ENCODE measurements at places on chromosomes 2 and 18.

DNA sequence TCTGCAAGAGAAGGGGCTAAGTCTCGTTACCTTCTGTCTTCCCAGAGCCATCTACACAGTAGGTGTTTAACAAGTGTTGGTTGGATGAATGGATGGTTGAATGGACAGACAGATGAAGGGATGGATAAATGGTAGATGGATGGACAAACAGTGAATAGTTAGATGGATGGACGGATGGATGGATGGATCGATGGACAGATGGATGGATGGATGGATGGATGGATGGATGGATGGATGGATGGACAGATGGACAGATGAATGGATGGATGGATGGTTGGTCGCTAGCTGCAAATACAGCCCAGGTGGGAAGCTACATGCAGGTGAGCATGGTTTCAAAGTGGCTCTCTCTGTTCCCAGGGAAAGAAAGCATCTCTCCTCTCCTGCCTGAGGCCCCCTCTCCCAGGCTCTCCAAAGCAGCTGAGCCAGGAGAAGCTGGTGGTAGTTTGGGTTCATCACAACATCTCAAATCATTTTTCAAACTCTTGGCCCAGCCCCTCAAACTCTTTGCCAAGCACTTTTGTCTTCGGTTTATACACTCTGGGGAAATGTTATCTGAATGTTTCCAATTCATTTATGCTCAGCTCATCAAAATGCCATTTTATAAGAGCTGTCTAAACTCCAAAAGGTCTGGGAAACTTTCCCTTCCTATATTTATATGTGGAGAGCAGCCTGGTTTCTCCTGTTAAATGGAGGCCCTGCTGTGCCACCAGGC is 192.7 kb downstream of the ANAPC1 start:
- no peak for DNase-seq

DNA sequence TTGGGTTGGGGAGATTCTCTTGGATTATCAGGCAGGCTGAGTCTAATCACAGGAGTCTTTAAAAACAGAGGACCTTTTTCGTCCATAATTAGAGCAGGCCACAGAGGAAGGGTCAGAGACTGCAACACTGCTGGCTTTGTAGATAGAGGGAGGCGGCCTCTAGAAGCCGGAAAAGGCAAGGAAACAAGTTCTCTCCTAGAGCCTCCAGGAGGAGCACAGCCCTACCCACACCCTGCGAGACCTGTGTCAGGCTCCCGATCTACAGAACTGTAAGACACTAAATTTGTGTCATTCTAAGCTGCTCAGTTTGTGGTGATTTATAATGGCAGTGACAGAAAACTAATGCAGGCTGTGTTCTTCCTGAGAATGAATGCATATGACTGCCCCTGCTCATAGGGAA is 15.3 kb downstream of the ID2 start:
- DNase-seq: no peak

DNA sequence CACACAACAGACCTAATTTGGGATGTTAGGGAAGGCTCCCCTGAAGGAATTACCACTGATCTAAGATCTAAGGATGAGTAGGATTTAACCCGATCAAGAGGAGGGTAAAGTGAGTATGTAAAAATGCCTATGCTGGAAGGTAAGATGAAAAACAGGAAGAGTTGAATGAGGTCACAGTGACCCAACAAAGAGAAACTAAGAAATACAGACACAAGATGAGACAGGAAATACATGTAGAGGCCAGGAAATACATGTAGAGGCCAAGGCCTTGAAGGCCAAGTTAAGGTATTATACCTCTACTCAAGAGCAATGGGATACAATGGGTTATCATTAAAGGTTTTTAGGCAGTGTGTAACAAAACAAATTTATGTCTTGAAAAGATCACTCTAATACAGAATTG is 131.6 kb upstream of the TANK start:
- no peak for DNase-seq

DNA sequence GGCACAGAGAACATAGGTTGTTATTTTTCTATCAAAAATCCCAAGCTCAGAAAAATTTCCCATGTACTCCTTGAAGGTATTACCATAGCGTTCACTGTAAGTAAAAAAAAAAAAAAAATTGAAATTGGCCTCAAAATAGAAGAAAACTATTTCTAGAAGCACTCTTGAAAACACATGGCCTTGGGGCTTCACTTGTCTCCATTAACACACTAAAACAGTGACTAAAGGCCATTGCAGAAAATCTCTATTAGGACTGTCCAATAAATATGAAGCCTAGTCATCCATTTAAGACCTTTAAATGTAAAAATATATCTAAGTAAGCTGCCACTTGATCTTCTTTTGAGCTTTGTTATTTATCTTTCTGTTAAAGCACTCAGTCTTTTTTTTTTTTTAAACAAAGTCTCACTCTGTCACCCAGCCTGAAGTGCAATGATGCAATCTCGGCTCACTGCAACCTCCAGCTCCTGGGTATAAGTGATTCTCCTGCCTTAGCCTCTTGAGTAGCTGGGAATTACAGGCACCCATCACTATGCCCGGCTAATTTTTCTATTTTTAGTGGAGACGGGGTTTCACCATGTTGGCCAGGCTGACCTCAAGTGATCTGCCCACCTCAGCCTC is 35.8 kb downstream of the CCDC68 start:
- no peak for DNase-seq

DNA sequence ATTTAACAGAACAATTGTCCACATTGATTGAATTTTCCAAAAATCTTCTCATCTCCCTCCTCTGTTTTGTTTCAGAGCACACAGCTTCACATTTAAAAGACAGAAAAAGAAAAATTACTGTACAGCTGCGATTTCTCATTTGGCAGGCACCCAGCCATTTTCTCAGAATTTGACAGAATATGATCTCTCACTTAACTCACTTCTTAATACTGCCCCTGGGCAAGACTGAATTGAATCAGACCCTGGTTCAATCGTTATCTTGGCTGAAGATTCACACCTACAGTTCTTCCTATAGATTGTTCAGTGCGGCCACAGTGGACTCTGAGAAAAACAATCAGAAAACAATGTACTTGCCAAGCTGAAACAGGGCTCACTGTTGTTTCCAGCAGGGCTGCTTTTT is 90.2 kb upstream of the LHCGR start:
- no peak for DNase-seq

GRCh38 chr2:54504866-54505265 is 48.7 kb downstream of the SPTBN1 start:
- DNase-seq: no peak

- DNase-seq: no peak
These were observed 203.9 kb upstream of the TANK start for GRCh38 chr2:160956243-160956802.

DNA sequence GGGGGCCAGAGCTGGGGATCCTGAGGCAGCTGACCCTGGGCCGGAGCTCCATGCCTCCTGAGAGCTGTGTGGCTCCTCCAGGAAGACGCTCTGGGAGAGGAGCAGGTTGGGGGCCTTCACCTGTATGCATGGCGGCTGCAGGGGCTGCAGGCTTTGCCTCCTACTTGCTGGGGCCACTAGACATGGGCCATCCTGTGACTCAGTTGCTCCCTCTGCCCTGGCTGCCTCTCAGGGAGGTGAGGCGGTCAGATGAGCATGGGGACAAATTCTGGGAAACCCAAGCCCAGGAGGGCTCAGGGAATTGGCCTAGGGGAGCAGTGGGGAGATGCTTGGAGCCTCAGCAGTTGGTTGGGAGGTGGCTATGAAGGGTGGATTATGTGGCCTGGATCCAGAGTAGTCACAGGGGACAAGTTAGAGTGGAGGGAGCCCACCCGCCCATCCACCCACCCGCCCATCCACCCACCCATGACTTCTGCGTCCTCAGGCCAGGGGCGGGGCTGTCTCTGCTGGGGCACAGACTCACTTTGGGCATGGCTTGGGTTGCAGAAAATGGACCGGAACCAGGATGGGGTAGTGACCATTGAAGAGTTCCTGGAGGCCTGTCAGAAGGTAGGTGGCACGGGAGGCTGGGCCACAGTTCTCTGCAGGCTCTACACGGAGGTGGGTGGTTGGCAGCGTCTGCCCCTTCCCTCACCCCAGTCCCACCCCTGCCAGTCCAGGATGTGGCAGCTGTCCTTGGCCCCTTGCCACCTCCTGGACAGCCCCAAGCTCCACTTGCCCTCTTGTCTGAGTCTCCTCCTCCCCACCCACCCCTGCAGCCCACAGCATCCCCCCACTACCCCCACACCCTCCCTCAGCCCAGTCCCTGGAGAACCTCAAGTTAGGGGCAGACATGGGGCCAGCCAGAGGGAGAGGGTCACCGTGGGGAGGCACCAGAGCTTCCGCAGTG is 19.5 kb upstream of the FAHD2A start:
- DNase-seq: no peak
